ENCODE measurements at places on chromosomes 5 and 9.
A peak's percentile ranks its signal among the peaks of the same experiment; 100 is the strongest.

DNA sequence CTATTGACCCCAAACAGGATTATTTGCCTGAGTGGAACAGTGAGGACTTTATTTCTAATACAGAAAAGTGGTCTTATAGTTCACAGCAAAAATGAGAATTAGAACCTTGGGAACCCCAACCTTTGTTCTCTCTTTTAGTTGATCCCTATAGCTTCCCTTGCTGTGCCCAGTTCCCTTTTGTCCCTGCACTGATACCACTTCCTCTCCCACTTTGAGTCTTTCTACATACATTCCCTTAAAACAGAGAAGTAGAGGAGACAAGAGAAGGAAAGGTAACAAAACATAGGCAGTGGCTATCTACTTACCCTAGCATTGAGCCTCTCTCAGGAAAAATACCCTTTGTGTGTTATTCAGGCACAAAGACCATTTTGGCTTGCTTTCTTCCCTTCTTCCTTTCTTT is 246.4 kb downstream of the FAM114A2 start:
- DNase-seq = no peak

DNA sequence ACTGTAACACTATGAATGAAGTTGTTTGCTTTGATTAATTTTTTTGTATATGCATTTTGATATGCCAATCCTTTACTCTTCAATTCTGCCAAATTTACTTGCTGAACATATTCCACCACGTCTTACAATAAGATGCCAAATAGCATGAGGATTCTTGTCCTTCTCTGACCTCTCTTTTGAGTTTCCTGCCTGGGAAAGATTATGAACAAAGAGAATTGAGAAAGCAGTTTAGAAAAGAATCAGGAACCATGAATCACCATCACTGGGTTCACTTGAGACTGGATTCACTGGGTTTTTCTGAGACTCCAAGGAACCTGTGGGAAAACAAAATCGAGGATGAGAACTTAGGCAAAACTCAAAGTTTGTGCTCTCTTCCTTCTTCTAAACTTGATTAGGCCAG is 256.5 kb downstream of the CETN3 start:
- DNase-seq = no peak

- no peak for DNase-seq
Measured at GRCh38 chr5:135313405-135313804, 85.6 kb downstream of the MACROH2A1 start.

- DNase-seq = no peak
Measured at GRCh38 chr5:120239086-120239485, 225.0 kb upstream of the PRR16 start.

DNA sequence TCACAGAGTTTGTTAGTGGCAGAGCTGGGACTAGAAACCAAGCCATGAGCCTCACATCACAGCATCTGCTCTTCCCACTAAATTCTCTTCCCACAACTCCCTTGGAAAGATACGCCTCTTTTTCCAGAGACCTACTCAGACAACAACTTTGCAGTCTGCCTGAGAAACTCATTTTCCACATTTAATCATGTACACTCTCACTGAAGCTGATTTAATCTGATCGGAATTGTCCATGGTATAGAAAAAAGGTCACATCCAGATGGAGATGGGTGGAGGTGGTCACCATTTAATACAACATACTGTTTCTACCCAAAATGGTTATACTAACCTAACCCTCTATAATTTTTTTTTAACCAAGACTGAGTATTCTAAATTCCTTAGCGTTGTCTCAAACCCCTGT is 366.2 kb downstream of the ENC1 start:
- no peak for DNase-seq

- no peak for DNase-seq
Measured at GRCh38 chr5:96342581-96342980, 90.5 kb downstream of the PCSK1 start.

DNA sequence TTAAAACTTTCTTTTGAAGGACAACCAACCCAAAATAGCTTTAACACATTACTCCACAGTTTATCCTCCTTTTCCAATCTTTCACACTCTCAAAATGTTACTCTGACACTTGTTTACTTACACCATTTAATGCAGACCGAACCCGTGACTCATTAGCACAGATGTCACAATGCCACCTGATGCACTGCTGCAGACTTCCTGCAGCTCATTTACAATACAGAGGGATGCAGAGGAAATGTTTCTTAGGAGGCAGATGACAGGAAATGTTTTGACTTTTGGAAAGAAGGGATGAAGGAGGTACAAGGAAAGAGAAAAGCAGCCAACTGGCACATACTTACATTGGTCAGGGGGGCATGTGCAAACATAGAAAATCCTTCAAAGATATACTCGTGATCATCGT is 39.0 kb downstream of the DROSHA start:
- no peak for DNase-seq

- no peak for DNase-seq
Measured at GRCh38 chr5:174083056-174083827, 37.7 kb downstream of the NSG2 start.

- DNase-seq = peak; percentile 45
Measured at GRCh38 chr5:65481635-65482295, at the start of gene ADAMTS6. TSS of gene ADAMTS6 (minus strand) at chr5:65481920. CDS start at chr5:65473673, 8,247 bp downstream.

- DNase-seq = no peak
Measured at GRCh38 chr5:74361406-74362358, 278.8 kb downstream of the ENC1 start.

- no peak for DNase-seq
Measured at GRCh38 chr5:149799119-149799623, 69.1 kb downstream of the PPARGC1B start.

- DNase-seq = no peak
Measured at GRCh38 chr9:16763946-16764345, 106.5 kb downstream of the BNC2 start.

DNA sequence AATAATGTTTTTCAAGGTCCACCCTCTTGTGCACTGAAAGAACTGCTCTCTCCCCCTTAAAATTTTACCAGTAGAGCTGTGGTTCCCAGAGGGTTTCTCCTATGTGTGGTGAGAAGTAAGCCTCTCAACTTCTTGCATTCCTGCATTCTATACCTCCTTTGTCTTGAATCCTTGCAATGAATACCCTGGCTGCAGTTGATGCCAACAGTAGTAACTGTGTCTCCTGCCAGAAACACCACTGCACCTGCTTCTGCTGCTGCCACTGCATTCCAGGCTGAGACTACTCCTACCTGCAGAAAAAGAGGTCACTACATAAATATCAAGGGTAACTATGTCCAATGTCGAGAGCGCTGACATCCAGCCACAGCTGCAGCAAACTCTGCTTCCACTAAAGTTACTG is 203.7 kb downstream of the TMEM167A start:
- DNase-seq = no peak

- no peak for DNase-seq
Measured at GRCh38 chr5:30267026-30267425, 926.5 kb upstream of the CDH6 start.

- DNase-seq = no peak
Measured at GRCh38 chr9:127873223-127873691, 4.2 kb downstream of the AK1 start.

DNA sequence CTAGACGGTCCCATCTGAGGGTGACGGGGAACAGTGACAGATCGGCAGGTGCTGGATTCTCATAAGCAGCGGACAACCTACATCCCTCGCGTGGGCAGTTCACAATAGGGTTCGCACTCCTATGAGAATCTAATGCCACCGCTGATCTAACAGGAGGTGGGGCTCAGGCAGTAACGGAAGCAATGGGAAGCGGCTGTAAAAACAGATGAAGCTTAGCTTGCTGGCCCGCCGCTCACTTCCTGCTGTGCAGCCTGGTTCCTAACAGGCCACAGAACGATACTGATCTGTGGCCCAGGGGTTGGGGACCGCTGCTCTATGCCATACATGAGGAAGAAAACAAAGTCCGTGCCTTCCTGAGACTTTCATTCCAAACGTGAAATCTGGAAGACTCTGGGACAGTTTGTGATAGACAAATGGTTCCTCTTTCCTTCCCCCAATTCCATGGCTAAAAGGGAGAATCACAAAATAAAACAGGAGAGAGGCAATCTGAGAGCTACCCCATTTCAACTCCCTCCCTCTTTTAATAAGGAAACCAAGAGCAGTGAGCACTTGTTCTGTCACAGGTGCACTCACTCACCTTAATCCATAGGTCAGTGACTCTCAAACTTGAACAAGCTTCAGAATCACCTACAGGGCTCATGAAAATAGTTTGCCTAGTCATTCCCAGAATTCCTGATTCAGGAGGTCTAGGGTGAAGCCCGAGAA is 12.1 kb downstream of the PDCL start:
- peak; percentile 17 for DNase-seq

DNA sequence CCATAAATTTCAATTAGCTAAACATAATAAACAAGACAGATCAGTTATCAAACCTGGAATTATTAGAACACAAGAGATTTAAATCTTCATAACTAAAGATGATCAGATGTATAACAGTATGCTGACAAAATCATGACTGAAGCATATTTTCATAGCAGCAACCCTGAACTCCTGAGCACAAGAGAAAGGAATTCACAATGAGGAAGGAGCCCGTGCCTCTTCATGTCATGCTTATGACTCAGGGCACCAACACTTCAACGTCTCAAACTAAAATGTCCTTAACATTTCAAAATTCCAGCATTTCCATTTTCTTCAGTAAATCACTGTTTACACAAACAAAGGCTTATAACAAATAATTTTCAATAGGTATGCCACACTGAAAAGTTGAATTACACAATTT is 6.7 kb downstream of the AP3B1 start:
- no peak for DNase-seq

GRCh38 chr5:176880366-176881020 is 18.7 kb downstream of the HK3 start:
- no peak for DNase-seq

DNA sequence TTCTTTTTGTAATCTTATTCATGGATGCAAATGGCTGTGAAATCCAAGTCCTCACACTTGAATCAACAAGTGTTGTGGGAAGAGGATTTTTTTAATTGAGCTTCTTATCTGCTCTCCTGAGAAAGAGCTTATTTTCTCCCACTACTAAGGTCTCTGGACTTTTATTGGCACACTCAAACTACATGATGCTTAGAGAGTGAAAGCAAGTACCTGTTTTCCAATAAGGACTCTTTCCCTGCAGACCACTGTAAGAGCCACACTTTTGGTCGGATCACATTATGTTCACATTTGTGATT is 546.4 kb upstream of the ARRDC3 start:
- DNase-seq = no peak

- no peak for DNase-seq
Measured at GRCh38 chr5:140966293-140967225, at the start of gene PCDHAC2. TSS of gene PCDHAC2 (plus strand) at chr5:140966476. CDS start at chr5:140966767, 291 bp downstream.

DNA sequence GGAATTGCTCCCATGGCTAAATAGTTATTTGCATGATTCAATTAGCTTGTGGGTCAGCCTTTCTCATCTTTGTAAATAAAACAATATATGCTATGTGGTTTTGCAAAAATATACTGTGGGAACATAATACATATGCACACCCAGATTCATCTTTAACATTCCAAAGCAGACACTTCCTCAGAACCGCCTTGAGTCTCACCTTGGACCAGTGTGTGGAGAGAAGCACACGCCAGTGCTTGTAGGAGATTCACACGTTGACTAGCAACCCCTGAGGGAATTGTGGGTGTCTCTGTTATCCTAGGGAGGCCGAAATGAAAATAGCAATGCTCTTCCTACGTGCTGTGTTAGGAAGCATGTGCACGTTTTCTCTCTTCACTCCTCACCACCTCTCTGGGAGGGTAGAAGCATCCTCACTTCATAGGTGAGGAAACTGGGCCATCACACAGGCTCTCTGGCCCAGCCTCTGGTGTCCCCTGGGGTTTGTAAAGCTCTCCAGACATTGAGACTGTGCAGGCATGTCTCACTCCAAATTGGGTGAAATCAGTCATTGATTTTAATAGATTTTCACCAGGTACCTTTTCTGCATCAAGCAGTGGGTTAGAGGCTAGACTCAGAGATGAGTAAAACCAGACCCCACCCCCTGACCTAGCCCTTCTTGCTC is 221.7 kb downstream of the PBX3 start:
- DNase-seq = no peak

DNA sequence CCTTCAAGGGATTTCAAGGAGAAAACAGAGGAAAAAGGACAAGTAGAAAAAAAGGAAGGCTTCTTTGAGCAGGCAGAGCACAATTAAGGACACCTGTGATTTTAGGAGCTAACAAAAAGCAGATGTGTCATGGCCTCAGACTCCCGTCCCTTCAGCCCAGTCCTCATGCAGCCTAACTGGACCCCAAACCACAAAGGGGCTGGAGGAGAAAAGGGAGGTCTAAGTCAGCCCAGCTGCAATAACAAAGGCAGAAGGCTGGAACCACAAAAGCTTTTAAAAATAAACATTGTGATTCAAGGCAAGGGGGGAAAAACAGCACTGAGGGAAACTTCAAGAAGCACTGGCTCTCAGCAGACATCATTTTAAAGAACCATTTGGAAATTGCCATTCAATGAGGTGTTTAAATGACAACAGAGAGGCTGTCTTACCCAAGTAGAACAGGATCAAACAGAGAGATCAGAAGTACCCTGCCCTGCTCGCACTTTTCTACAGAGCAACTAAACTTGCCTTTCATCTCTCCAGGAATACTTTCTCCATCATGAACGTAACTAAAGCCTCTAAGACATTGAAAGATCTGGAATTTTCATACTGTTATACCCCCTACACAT is 89.3 kb downstream of the SEMA5A start:
- DNase-seq = no peak

GRCh38 chr5:159340511-159340910 is 10.2 kb upstream of the IL12B start:
- no peak for DNase-seq

DNA sequence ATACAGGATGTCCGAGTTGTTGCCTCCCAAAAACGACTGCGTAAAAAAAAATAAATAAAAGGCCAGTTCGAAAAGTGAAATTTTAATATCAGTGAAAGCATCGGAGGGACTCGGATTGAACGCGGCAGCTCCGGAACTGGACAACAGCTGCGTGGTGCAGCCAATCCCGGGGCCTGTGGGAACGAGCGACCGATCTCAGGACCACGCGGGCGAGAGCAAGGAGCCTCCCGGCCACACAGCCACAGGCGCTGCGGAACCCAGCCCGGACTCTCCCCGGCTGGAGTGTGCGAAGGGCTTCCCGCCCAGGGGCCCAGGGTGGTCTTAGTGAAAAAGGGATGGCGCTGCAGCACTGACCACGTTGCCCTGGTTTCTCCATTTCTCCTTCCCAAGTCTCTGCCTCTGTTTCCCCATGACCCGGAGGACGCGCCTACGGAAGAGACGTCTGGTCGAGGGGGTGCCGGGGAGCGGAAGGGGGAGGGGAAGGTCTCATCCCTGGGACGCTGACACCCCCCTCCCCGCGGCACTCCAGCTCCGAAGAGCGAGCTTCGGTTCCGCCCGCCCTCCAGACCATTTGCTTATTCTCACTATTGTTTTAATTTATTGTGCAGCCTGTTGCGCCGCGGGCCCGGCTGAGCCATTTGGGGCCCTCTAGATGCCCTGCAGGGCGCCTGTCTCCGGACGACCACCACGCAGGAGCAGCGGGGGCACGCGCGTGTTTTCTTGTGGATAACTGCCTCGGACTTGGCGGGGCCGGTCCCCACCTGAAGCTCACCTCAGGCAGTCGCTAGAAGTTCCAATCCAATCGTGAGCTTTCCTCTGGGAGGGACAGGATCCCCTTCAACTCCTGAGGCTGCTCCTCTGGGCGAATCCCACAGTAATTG is 303.0 kb downstream of the PARP8 start:
- DNase-seq = no peak

Measured in effector memory CD4-positive, alpha-beta T cell (primary cell).